Activated T-cell treated with anti-CD3 and anti-CD28 coated beads, Interleukin-2, amount 50 U/mL, for 4 hours (primary cell): ENCODE measurements at places on chromosomes 16 and 17. TPM values are rescaled to one million over a fixed set of nuclear protein-coding genes. Genes with fewer than 3 reads are reported as not detected.

DNA sequence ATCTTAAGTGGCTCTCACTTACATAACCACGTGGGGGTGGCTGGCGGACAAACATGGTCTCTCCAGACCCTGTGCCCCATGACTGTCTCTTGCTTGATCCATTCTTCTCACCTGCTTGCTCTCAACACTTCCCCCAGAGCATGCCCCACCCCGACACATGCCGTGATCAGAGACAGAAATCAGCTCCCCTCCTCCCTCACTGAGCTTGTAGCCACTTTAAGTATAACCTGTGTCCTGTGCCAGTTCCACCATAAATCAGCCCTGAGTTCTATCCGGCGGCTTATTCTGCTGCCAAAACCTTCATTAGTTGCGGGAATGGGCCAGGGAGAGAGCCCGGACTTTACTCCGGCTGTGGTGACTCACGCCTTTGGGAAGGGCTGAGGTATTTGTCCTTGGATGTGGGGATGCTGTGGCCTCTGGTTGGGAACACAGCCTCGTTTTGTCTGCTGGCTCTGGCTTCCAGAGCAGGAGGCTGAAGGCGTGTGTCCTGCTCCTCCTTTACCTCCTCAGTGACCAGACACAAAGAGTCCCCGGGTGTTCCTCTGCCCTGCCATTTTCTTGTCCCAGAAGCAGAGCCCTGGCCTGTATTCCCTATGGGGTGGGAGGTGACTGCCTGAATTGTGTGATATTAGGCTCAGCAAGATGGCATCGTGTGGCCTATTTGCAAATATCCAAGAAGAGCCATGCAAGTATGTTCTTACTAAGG lies 21.1 kb downstream of the ANKRD40 start:
- DNase-seq: no peak

DNA sequence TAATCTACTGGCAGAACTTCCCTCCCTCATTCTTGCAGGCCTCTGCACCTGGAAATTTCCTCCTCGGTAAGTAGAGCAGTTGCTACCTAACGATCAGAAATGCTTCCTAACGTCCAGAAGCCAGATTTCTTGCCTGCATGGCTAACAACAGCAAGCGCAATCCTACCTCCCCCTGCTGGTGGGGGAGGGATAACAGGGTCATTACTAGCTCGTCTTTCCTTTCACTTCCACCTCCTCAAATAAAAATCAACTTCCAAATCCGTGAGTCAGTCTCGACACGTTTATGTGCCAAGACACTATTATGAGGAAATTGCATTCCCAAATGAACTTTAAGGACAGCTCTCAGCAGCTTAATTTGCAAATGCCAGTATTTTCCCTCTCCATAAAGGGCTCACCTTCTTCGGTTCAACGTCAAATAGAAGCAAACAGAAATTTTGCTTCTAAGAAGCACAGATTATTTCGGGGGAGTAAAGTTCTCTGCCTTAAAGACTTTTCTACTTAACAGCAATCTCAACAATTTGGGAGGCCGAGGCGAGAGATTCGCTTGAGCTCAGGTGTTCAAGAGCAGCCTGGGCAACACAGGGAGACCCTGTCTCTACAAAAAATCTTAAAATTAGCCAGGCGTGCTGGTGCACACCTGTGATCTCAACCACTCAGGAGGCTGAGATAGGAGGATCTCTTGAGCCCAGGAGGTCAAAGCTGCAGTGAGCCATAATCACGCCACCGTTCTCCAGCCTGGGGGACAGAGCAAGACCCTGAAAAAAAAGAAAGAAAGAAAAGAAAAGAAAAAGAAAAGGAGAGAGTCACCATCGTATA lies 188.6 kb upstream of the PSMD7 start:
- DNase-seq: no peak

DNA sequence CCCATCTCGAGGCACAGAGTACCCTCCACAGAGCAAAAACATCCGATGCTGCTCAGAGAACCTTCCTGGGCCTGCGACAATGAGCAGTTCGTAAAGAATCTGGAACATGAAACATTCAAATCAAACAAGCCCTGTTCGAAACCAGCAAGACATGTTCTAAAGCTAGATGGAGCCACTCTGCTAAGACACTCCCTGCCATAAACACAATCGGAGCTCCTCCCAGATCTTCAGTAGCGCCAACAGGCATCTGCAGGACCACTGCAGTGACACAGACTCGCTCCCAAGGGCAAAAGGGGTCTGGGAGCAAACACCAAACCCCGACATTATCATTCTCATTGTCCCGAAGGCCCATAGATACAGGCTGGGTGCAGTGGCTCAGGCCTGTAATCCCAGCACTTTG lies 108.7 kb downstream of the ZFHX3 start:
- no peak for DNase-seq

DNA sequence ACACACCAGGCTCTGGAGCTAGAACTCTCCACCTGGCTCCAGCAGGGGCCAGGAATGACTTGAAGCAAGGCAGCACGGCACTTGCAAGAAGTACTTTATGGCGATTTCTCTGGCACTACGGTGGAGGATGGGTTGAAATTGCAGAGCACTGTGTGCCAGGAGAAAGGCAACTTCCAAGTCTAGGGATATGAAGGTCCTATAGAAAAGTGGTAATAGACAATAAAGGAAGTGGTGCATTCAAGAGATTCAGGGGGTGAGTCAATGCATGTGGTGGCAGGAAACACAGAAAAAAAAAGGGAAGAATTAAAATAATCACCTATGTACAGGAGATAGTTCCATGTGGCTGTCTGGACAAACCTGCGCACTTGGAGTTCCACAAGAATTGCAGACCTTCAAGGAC lies 240.3 kb upstream of the DYNLRB2 start:
- DNase-seq: no peak

- no peak for DNase-seq
Observed at GRCh38 chr16:18832613-18833012, 31.3 kb upstream of the ARL6IP1 start.

ZPBP2 gene
- not detected for total RNA-seq

KANSL1 gene
- total RNA-seq: 58.1 TPM

TUBG2 gene
- total RNA-seq: 5.6 TPM

ODAD4 gene
- total RNA-seq: 0.91 TPM
